Kidney epithelial cell (primary cell): ENCODE measurements at places on chromosomes 3 and 15.

GRCh38 chr3:13149330-13150108 lies 76.3 kb upstream of the IQSEC1 start:
- no peak for DNase-seq

GRCh38 chr3:123713211-123713610 lies 128.4 kb upstream of the HACD2 start:
- DNase-seq, result no peak

GRCh38 chr3:151003029-151003767 lies 30.7 kb upstream of the CLRN1 start:
- DNase-seq, result peak; percentile 63

DNA sequence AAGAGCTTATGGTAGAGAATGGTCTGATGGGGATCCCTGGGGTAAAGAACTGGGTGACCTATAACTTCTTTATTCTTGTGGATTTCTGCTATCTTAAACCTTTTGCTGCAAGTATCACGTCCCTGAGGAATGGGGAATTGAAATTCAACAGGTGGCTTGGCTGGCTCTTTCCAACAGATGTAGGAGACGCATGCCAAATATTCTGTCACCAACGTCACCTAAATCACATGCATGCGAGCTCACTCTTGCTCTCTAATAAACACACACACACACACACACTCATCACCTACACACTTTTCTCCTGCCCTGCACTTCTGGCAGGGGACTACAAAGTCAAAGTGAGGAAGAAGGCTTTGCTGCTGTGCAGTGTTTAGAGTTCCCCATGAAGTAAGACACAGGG lies 145.8 kb upstream of the NECTIN3 start:
- DNase-seq, result no peak

- DNase-seq, result no peak
Measured at GRCh38 chr3:12518261-12519028, 26.9 kb downstream of the MKRN2OS start.

DNA sequence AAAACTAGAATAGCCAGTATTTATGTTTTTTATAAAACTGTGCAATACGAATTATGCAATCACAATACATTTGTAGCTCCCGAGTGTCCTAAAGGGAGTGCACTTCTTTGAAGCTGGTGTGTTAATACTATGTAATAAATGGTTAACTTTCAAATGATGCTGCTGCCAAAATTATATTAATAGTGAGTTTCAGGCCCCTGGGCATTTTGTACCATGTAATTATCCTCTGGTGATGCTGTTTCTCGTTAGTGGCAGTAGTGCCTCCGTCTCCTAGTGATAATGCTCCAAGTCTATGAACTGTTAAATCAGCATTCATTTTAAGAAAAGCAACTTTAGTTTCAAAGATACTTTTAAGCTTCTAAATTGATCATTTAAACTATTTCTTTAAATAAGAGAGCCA lies 132.7 kb upstream of the BHLHE40 start:
- no peak for DNase-seq

DNA sequence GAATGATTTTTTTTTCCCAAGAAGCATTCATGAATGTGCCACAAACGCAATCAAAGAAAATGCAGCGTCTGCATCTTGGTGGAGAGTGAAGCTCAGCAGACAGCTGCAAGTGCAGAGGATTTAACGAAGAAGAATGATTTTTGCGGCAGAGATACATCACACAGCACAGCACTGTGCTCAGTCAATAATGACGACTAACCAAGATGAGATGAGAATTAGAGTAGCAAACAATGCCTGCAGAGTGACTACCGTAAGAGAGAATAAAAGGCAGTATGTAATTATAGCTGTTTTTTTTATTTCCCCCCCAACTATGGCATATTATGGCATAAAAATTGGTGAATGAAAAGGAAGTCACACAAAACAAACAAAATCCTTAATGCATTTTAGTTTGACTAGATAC lies 218.0 kb upstream of the ROBO1 start:
- no peak for DNase-seq

DNA sequence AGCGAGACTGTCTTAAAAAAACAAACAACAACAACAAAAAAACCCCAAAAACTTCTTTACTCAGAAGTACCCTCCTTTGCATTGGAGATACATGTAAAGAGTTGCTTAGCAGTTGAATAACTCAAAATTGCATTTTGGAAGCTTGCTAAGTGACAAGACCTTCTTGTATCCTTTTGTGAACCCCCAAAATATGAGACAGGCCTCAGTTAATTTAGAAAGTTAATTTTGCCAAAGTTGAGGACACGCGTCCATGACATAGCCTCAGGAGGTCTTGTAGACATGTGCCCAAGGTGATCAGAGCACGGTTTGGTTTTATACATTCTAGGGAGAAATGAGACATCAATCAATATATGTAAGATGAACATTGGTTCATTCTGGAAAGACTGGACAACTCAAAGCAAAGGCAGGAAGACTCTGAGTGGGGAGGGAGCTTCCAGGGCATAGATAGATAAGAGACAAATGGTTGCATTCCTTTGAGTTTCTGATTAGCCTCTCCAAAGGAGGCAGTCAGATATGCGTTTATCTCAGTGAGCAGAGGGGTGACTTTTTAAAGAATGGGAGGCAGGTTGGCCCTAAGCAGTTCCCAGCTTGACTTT lies 1.7 kb upstream of the ARF4 start:
- no peak for DNase-seq

- no peak for DNase-seq
Measured at GRCh38 chr3:11602886-11603527, 40.7 kb downstream of the VGLL4 start.

DNA sequence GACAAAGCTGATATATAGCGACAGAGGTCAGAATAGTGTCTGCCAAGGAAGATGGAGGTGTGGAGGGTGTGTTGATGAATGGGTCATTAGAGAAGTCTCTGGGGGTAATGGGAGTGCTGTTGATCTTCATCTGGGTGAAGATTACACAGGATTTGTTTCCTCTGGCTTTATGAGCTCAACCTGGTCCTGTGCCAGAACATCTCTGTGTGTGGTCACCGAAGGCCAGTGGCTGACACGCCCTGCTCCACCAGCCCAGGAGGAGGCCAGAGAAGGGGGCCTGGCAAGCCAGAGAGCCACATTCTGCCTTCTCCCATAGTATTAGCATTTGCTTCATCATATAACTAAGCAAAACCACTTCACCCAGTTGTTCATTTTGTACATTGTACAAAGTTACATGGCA lies 121.1 kb downstream of the ZNF621 start:
- peak; percentile 5 for DNase-seq

GRCh38 chr15:67444100-67444499 lies 76.8 kb upstream of the C15orf61 start:
- no peak for DNase-seq

GRCh38 chr15:63200464-63201249 lies 11.3 kb downstream of the RAB8B start:
- no peak for DNase-seq

- no peak for DNase-seq
Measured at GRCh38 chr3:116140100-116140689, 305.1 kb downstream of the LSAMP start.

DNA sequence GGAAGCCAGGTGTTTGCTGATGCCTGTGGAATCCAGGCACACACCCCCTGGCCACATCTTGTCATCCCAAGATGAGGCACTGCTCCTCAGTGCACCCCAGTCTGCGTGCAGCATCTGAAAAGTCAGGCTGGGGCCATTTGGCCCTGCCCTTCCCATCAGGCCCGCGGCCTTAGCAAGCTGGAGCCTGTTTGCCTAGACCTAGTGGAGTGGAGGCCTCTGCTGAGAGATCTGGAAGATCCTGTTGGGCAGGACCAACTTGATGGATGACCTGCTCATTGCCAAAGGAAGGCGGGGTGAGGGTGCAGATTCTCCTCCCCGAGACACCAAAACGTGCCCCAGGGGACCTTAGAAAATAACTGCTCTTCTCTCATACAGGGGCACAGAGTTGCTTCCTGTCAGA lies 220.2 kb downstream of the SHQ1 start:
- DNase-seq, result no peak

DNA sequence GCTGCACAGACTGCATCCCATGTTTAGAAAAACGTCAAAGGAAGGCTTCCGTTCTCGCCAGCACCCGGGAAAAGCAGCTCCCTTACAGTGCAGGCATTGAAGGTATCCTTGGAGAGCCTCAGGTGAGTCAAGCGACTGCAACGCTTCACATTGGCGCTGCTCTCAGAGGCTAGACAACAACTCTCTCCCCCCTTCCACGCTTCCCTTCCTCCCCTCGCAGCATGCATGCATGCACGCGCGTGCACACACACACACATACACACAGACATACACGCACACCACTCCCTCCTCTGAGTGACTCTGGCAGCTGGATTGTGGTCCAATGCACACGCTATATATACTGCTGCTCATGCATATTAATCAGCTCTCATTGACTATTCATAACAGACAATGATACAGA lies 191.1 kb downstream of the PDZRN3 start:
- no peak for DNase-seq

GRCh38 chr3:155743606-155744005 lies 1.3 kb downstream of the PLCH1 start:
- DNase-seq, result no peak

DNA sequence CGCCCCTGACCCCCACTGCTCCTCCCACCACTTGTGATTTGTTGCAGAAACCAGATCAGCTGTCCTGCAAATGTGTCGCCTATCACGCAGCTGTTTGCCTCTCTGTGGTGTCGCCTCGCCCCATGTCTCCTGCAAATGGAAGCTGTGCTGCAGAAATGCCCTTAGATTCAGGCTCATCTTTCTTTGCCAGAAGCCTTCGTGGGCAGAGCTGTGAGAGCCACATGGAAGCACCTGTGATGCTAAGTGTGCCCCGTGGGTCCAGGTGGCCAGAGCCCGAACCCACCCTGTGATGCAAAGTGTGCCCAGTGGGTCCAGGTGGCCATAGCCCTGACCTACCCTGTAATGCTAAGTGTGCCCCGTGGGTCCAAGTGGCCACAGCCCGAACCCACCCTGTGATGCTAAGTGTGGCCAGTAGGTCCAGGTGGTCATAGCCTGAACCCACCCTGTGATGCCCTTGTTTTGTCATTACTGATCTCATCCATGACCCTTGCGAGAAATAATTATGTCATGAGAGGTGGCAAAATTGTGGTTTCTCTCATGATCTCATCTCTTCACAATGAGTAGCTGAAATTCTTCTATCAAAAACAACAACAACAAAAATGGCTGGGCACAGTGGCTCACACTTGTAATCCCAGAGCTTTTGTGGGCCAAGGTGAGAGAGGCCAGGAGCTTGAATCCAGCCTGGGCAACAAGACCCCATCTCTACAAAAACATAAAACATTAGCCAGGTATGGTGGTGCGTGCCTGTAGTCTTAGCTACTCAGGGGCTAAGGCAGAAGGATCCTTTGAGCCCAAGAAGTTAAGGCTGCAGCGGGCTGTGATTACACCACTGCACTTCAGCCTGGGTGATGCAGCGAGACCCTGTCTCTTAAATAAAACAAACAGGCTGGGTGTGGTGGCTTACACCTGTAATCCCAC lies 187.4 kb downstream of the GOLGA6L6 start:
- DNase-seq, result no peak

DNA sequence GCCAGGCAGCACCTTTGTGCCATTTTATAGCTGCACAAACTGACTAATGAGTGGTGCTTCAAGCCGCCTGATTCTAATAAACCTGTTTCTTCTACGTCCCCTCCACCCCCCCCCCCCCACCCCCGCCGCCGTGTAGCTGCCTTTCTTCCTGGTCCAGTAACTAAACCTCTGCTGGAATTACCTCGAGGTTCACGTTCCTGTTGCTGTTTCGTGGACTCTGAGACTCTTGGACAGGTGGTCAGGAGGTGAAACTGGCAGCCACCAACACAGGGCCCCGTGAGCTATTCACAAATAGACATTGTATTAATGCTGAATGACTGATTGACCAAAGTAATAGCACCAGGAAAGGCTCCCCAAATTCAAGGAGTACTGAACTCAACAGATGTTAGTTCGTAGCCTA lies 73.9 kb downstream of the TRIM69 start:
- DNase-seq, result no peak
